ENCODE measurements at places on chromosomes 6 and 20. TPM values are rescaled to one million over a fixed set of nuclear protein-coding genes. Genes with fewer than 3 reads are reported as not detected.

CLIC5 gene
- 2.7 TPM for total RNA-seq

RBBP8NL gene
- not detected for total RNA-seq

LTB gene
- total RNA-seq = not detected

KCNS1 gene
- total RNA-seq = not detected

NMBR gene
- total RNA-seq = not detected

PRR18 gene
- total RNA-seq = not detected

CBLN4 gene
- total RNA-seq = not detected

MCHR2 gene
- total RNA-seq = not detected

MCCD1 gene
- total RNA-seq = not detected

NR2E1 gene
- total RNA-seq = not detected

TFAP2B gene
- total RNA-seq = not detected
